ENCODE measurements at places on chromosomes 12 and 14. TPM values are rescaled to one million over a fixed set of nuclear protein-coding genes. Genes with fewer than 3 reads are reported as not detected.

Gene C14orf39
- 0.26 TPM for total RNA-seq

Gene CACNA2D4
- total RNA-seq: 0.18 TPM

Gene TAS2R7
- total RNA-seq: not detected

Gene RFX4
- total RNA-seq: not detected

Gene PLEKHH1
- total RNA-seq: 0.14 TPM

Gene BTG1
- total RNA-seq: 13.2 TPM

Gene ABCC9
- total RNA-seq: under 0.01 TPM

Gene CLEC4C
- total RNA-seq: not detected

Gene KRT72
- not detected for total RNA-seq

Gene GPR132
- total RNA-seq: not detected

Gene NGB
- total RNA-seq: not detected

Gene RNF10
- total RNA-seq: 127 TPM

Gene TAS2R31
- 3.2 TPM for total RNA-seq

Gene CMKLR1
- total RNA-seq: 0.13 TPM

Gene KRT79
- total RNA-seq: not detected

Gene SPIC
- total RNA-seq: not detected

Gene LRRK2
- total RNA-seq: 3.8 TPM

Gene NR2C1
- 19.5 TPM for total RNA-seq

Gene PLEKHG7
- 0.07 TPM for total RNA-seq

Gene DEGS2
- total RNA-seq: 1.1 TPM

Gene SERPINA5
- 0.67 TPM for total RNA-seq

Gene DENND5B
- 7.8 TPM for total RNA-seq

Gene PAWR
- total RNA-seq: 99.3 TPM

Gene KCNA5
- total RNA-seq: not detected

Gene CD9
- total RNA-seq: 1,428 TPM

Gene ACAD10
- total RNA-seq: 9.5 TPM

Gene CNTN1
- total RNA-seq: 0.79 TPM

Gene TAS2R13
- total RNA-seq: 0.73 TPM
